Activated CD4-positive, alpha-beta T cell treated with anti-CD3 and anti-CD28 coated beads, Interleukin-2, Interleukin-6, amounts not matched to agents 100 ng/mL and 50 ng/mL, durations not matched to agents 16 hours and 8 hours (primary cell): ENCODE measurements at places on chromosomes 2 and 18.

GRCh38 chr2:171316220-171316619, 117.6 kb downstream of the METTL8 start:
- DNase-seq, result no peak

GRCh38 chr2:131132729-131133128, 27.6 kb downstream of the PLEKHB2 start:
- DNase-seq, result no peak

GRCh38 chr2:106561803-106562202, 74.6 kb downstream of the CD8B2 start:
- no peak for DNase-seq

DNA sequence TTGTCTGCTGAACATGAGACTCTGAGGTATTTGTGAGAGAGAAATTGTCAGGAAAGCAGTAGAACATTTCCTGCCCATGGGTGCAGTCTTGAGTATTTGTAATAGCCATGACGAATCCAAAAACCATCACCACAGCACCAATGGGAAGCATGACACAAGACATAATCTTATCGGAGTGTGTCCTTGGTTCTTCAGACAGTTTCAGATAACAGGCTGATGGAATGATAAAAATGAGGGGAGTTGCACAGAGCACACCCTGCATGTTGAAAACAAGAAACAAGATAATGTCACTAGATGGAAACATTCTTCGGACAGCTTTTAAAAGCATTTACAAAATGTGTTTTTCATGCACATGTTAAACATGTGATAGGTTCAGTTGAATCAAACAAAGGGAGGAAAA, 56.9 kb downstream of the SLC38A11 start:
- no peak for DNase-seq

DNA sequence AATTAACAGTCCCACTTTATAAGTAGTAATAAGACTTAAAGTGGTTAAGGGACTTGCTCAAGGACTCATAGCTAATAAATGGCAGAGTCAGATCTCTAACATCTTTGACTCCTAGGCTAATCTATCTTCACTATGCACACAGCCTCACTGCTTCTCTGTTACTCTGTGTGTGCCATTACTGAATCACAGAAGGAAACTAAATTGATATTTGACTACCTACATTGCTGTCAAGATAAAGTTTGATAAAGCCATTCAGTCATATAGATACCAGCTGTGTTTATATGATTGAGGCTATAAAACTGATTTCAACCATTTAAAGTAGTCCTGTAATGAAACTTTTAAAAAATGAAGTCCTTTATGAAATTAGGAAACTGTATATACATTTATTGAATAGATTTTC, 10.9 kb downstream of the SLC39A10 start:
- DNase-seq, result no peak

DNA sequence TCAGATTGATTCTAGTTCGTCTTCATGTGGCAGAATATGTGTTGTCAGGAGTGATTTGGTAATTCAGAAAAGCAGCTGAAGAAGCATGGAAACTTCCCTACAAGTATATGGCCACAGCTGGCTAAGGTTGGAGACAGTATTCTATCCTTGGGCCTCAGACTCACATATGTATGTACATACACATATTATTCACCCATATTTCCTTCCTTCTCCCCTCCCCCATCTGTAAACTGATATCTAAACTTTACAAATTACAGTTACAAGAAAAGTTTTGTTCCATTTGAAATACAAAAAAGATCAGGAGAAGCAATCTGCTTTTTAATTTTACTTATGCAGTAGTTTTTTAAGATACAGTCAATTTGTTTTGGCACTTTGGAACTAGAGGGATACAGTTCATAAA, 3.1 kb downstream of the SP3 start:
- DNase-seq, result peak; percentile 43

DNA sequence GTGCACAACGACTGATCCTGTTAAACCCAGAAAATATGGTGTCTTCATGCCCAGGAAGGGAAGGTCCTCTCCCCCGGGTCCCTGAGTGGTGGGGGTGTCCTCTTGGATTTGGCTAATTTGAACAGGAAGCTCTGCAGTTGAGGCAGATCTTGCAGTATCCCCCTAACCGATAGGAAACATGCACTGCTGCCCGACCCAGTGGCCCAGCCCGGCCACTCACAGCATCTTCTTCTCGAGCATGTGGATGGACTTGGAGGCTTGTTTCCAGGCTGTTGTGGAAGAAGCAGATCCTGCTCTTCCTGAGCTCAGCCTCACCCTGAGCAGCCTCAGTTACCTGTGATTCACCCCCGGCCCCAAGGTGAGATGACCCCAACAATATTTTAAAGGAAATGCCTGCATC, 46.4 kb upstream of the ASB1 start:
- DNase-seq, result no peak

GRCh38 chr2:111712940-111713515, 171.0 kb downstream of the ANAPC1 start:
- DNase-seq, result no peak

DNA sequence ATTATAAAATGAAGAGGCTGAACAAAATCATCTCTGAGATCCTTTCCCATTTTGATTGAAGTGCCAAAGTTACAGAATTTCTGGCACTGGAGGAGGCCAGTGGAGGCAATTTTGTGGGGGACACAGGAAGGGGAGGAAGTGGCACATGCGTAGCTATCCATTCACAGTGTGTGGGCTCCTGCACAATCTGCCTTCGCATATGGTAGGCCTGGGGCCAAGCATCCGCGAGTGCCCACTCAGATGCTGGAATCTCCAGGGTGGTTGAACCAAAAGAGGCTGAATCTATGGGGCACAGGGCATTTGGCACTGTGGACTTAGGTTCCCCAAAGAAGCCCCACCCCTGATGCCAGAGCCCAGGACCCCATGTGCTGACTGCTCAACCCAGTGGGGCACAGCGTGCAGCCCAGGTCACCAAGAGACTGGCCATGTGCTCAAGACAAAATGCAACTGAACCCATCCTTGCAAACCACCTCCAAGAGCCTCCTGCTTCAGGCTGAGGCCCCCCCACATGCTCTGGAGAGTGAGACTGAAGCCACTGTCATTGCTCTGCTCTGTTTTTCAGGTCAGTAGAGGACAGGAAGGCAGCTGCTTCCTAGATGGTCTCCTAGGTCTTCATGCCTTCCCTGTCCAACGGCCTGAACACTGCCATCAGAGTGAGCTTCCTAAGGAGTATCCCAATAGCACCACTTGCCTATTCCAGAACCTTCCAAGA, 28.5 kb downstream of the ST8SIA5 start:
- no peak for DNase-seq

- DNase-seq, result no peak
Measured at GRCh38 chr2:70934981-70935380, 719 bp upstream of the ATP6V1B1 start.

DNA sequence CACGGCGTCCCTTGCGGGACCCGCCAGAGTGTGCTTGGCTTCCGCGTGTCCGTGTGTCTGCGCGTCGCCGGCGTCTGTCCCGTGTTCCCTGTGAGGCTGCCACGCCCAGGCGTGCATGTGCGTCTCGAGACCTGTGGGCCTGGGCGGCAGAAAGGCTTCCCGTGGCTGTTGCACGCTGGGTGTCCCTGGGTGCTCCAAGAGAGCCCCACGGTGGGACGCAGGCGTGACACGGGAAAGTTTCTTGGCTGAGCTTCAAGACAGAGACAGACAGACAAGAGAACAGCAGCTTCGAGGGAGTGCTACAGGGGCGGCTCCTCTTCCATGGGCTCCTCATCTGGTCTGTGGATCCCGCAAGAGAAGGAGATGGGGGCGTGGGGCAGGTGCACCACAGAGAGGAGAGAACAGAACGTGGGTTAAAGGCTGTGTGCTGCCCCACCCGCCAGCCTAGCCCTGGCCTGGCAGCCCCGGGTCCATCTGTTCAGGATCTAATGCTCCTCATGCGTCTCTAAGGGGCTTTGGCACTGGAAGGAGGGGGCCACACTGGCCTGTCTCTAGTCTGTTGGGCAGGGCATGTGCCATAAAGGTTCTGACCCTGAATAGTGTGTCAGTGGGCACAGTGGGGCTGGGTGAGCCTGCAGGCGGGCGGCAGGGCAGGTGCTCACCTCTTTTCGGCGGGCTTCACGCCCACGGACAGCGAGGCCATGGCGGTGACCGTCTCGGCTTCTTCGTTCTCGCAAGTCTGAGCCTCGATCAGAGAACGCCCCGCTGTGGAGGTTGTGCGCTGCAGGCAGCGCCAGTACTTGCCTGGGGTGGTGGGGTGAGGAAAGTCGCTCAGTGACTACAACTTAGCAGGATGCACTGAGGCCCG, 205.1 kb downstream of the TWIST2 start:
- DNase-seq, result no peak

DNA sequence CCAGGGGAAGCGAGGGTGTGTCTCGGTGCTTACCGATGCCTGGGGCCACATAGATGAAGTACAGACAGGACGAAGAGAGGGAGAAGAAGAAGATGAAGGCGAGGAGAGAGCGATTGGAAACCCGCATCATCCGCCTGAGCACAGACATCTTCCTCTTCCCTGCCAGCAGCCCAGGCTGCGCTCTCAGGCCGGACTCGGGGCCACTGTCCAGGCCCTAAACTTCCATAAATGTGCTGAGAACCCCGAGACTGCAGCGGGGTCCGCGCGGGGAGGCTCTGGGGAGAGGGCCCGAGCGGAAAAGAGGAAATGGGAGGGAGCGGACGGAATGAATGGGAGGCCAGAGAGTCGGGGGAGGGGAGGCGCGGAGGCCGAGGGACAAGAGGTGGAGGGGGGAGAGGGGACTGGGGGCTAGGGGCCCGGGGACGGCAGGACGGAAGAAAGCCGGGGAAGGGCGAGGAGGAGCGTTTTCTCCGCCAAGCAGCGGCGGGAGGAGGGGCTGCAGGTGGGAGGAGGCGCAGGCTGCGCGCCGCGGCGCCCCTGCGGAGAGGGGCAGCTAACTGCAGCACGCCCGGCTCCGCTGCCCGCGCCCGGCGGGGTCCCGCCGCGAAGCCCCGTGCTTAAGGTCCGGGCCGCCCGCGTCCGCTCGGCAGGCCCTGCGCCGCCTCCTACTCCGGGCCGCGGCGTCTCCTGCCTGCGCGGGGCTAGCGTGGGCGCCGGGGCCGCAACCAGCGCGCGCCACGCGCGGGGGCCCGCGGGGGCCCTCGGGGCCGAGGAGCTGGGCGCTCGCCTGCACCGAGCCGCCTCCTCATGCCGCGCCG, at the start of gene B4GALT6:
Gene B4GALT6 (minus strand): TSS at position 303 of the 818 bp plus-strand sequence. CDS start 155 bp downstream, at position 148.
- DNase-seq, result peak; percentile 27

DNA sequence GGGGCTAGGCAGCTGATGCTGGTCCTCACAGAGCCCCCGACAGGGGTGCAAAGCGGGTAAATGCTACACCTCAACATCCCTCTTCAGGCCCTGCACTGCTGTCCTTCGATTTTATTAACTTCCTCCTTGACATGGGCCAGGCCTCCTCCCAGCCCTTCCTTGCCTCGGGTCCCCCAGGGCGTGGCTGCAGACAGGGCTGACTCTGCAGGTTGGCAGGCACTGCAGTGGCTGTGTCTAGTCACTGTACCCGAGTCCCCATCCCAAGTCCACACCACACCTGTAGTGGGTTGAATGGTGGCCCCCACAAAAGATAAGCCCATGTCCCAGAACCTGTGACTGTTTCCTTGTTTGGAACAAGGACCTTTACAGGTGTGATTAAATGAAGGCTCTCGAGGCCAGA, 140.2 kb downstream of the TWIST2 start:
- no peak for DNase-seq

- no peak for DNase-seq
Measured at GRCh38 chr2:214549946-214550345, 139.1 kb downstream of the VWC2L start.

DNA sequence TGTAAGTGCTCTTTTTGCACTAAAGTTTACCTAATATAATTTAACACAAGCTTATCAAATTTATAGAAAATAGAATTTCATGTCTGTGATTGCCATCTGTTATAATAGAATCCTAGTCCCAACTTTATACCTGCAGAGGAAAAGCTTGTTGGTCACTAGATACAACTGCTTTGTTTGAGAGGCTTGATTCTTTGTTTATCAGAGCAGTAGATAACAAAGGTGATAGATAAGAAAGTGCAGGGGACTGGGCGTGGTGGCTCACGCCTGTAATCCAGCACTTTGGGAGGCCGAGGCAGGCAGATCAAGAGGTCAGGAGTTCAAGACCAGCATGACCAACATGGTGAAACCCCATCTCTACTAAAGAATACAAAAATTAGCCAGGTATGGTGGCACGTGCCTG, 528.0 kb downstream of the STK39 start:
- no peak for DNase-seq

DNA sequence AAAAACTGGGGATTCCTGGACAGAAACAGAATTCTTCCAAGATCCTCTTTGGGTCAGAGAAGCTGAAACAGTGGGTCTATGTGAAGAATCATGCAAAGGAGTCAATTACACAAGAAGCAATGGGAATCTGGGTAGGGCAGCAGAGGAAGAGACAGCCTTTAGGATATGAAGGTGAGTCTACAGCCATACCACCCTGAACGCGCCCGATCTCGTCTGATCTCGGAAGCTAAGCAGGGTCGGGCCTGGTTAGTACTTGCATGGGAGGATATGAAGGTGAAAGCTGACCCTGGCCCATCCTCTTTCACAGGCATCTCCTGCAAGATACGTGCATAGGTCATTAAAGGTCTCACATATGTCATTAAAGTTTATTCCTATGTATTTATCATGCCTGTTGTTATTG, 1080.9 kb upstream of the FANCL start:
- no peak for DNase-seq

DNA sequence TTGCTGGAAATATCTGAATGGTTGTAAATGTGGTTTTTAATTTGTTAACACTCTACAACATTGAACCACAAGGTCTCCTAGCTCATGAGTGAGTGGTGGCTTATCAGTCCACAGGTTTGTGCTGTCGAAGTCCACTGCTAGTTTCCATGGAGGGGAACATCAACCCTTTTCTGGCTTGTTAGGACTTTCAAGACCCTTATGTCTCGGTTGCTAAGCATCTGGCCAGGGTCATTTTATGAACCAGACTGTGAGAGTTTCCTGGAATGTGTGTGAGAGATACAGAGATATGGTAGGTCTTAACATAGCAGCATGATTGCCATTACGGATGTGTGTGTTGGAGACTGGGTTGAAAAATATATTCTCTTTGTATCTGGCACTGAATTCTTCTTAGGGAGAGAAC, 36.9 kb downstream of the KCNE4 start:
- DNase-seq, result no peak

DNA sequence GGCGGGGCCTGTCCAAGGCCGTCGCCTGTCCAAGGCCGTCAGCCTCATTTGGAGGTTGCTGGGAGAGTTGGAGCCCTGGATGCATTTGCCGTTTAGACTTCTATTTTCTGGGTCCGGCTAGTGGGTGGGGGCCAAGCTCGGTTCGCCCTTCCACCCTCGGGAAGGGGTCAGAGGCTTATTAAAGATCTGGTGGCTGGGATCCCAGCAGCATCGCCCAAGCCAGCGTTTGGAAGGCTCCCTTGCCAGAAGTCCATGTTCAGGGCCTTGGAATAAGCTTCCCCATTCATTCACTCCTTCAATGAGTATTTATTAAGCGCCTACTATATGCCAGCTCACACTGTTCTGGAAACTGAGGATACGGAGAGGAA, 516 bp upstream of the DOCK10 start:
- no peak for DNase-seq

- peak; percentile 58 for DNase-seq
Measured at GRCh38 chr2:19895535-19895934, 6.2 kb downstream of the TTC32 start.

GRCh38 chr2:63680455-63680854, 91.7 kb downstream of the MDH1 start:
- no peak for DNase-seq

- DNase-seq, result peak; percentile 69
Measured at GRCh38 chr18:62524440-62525200, 1.8 kb downstream of the ZCCHC2 start.
